Mesendoderm (in vitro differentiated cells): ENCODE measurements at places on chromosomes 11 and 22.

GRCh38 chr11:64007629-64008282 is 21.5 kb downstream of the OTUB1 start:
- no peak overlapping the region for H3K27ac ChIP-seq
- H3K36me3 ChIP-seq = no peaks in the 10 kb centered on the region
- peaks cover 15% of the 10 kb centered on the region for H3K27me3 ChIP-seq
- no peak overlapping the region for H3K4me3 ChIP-seq

GRCh38 chr11:92580908-92581307 is 356.3 kb downstream of the FAT3 start:
- no peak overlapping the region for H3K27ac ChIP-seq
- no peak overlapping the region for H3K4me3 ChIP-seq
- H3K36me3 ChIP-seq = no peaks in the 10 kb centered on the region
- no peak for DNase-seq
- no peaks in the 10 kb centered on the region for H3K4me1 ChIP-seq
- H3K27me3 ChIP-seq = no peaks in the 10 kb centered on the region

- peak; percentile 41 for DNase-seq
- H3K36me3 ChIP-seq = no peaks in the 10 kb centered on the region
- peaks cover 14% of the 10 kb centered on the region for H3K4me1 ChIP-seq
- peak overlapping the region; percentile 70 for H3K27ac ChIP-seq
- H3K27me3 ChIP-seq = no peaks in the 10 kb centered on the region
Observed at GRCh38 chr22:35377735-35378134, 3.2 kb upstream of the HMOX1 start.

DNA sequence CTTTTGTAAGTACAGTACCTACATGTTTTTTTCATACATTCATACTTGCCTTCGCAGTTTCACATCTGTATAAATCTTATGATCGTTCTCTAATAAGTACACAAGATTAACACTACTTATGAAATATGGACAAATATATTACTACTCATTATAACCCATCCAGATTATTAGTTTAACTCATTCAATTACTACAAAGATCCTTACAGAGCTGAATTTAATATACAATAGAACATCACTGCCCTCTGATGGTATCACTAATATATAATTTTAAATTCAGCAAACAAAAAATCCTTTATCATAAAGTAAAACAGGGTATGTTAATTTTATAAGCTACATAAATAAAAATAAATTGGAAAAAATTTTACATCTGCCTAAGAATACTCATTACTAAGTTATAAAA is 7.4 kb downstream of the SVIP start:
- no peak for DNase-seq
- no peak overlapping the region for H3K27ac ChIP-seq
- H3K4me1 ChIP-seq = no peaks in the 10 kb centered on the region
- H3K27me3 ChIP-seq = no peaks in the 10 kb centered on the region

GRCh38 chr11:2747248-2748027 is 47.6 kb upstream of the KCNQ1OT1 start:
- no peaks in the 10 kb centered on the region for H3K4me1 ChIP-seq
- H3K27ac ChIP-seq = no peak overlapping the region
- H3K36me3 ChIP-seq = no peaks in the 10 kb centered on the region
- no peaks in the 10 kb centered on the region for H3K27me3 ChIP-seq
- DNase-seq = no peak

DNA sequence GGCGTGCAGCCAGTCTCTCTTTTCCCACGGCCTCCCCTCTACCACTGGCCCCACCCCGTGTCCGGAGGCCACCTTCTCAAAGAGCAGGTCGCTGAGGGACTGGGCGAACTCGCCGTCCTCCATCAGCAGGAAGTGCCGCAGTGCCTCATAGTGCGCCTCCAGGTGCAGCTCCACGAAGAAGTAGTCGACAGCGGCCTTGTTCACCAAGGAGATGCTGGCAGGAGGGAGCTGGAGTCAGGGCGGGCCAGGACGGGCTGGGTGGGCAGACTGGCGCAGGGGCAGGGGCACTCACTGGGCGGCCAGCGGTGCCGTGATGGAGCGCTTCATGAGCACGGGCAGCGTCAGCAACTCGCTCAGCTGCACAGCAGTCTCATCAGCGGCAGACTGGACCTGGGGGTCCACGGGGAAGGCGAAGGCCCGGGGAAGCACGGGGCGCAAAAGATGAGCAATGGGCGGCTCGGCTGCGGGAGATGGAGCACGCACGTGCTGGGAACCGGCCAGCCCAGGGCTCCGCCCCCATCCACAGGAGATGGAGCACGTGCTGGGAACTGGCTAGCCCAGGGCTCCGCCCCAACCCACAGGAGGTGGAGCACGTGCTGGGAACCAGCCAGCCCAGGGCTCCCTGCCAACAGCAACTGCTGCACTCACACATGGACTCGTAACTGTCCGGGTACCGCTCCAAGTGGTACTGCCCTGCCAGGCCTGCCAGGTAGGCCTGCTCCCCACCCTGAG is 18.4 kb downstream of the SELENOO start:
- H3K4me3 ChIP-seq = no peak overlapping the region
- no peaks in the 10 kb centered on the region for H3K27me3 ChIP-seq
- H3K36me3 ChIP-seq = peaks cover 3% of the 10 kb centered on the region
- H3K27ac ChIP-seq = no peak overlapping the region

DNA sequence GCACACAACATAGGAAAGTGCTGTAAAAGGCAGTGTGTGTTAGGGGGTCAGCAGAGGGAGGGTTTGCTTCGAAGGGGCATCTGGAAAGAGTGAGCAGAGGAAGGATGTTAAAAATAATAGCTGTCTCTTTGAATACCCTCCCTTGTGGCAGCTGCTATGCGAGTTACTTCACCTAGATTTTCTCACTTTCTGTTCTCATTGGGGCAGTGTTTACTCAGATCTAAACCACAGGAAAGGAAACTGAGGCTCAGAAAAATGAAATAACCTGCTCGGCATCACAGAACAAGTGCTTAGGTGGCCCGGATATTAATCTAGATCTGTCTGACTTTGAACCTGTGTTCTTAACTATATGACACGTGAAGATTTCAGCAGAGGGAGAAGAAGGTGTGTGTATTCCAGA is 125.3 kb downstream of the C11orf91 start:
- no peaks in the 10 kb centered on the region for H3K27me3 ChIP-seq
- no peak overlapping the region for H3K27ac ChIP-seq
- H3K36me3 ChIP-seq = no peaks in the 10 kb centered on the region
- DNase-seq = no peak
- H3K4me3 ChIP-seq = no peak overlapping the region

DNA sequence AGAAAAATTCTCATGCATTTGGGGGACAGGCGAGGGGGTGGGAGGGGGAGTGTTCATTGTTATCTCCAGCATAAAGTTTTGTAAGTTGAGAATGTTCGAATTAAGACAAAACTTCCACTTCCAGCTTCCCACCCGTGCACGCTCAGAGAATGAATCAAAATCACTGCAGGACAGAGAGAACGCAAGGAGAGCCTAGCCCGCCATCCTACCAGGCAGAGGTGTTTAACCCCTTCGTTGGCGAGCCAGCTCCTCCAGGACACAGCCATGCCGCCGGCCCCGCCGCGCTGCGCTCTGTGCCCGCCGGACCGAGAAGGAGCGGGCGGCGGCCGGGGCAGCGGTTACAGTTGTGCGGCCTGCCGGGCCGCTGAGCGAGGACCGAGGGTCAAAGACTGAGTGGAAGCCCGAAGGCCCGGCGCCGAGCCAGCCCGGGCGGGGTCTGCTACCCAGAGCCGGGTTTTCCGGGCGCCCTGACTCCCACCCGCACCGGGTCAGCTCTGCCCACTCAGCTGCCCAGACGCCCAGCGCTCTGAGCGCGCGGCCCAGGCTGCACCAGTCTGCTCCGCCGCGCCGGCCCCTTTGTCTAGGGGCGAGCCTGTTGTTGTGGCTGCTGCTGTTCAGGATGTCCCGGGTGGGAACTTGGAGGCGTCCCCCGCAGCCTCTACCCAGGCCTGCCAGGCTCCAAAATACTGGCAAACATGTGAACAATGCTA is at the start of gene NOX4:
Gene NOX4 (minus strand): TSS at position 395 of the 710 bp plus-strand sequence. CDS start 129 bp downstream, at position 266.
- H3K36me3 ChIP-seq = no peaks in the 10 kb centered on the region
- peaks cover 2% of the 10 kb centered on the region for H3K4me1 ChIP-seq
- peak within 1 kb of the TSS; percentile 55 for H3K27ac ChIP-seq
- H3K4me3 ChIP-seq = peak within 1 kb of the TSS; percentile 7

- H3K4me1 ChIP-seq = peaks cover 6% of the 10 kb centered on the region
- no peaks in the 10 kb centered on the region for H3K36me3 ChIP-seq
- H3K4me3 ChIP-seq = no peak overlapping the region
- no peak for DNase-seq
- no peak overlapping the region for H3K27ac ChIP-seq
Observed at GRCh38 chr11:34605481-34606325, 15.2 kb upstream of the EHF start.

- H3K4me1 ChIP-seq = peaks cover 3% of the 10 kb centered on the region
- peak overlapping the region; percentile 27 for H3K4me3 ChIP-seq
- peak; percentile 83 for DNase-seq
- no peaks in the 10 kb centered on the region for H3K36me3 ChIP-seq
- H3K27me3 ChIP-seq = peaks cover 4% of the 10 kb centered on the region
Observed at GRCh38 chr22:38214302-38215056, 12.7 kb downstream of the MAFF start.

- H3K36me3 ChIP-seq = no peaks in the 10 kb centered on the region
- H3K27me3 ChIP-seq = no peaks in the 10 kb centered on the region
- no peak overlapping the region for H3K4me3 ChIP-seq
- H3K27ac ChIP-seq = no peak overlapping the region
Observed at GRCh38 chr11:3338569-3339339, 40.2 kb downstream of the ZNF195 start.

- no peaks in the 10 kb centered on the region for H3K4me1 ChIP-seq
- DNase-seq = peak; percentile 42
- H3K27ac ChIP-seq = no peak overlapping the region
- H3K27me3 ChIP-seq = no peaks in the 10 kb centered on the region
Observed at GRCh38 chr11:105230586-105230985, 91.0 kb upstream of the CARD18 start.

DNA sequence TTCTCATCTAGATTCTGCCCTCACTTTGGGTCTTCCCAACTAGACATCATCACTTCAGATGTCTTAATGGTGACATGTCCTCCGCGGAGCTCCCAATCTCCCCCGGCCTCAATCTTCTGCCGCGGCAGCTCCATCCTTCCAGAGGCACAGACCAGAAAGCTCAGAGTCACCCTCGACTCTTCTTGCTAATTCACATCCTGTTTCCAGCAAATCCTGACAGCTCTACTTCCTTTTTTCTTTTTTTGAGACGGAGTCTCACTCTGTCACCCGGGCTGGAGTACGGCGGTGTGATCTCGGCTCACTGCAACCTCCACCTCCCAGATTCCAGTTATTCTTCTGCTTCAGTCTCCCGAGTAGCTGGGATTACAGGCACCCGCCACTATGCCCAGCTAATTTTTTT is 54.5 kb downstream of the CACNG2 start:
- no peaks in the 10 kb centered on the region for H3K27me3 ChIP-seq
- H3K4me1 ChIP-seq = no peaks in the 10 kb centered on the region
- H3K36me3 ChIP-seq = no peaks in the 10 kb centered on the region
- no peak overlapping the region for H3K27ac ChIP-seq
- H3K4me3 ChIP-seq = no peak overlapping the region

GRCh38 chr11:44467931-44468330 is 97.5 kb upstream of the CD82 start:
- H3K4me1 ChIP-seq = no peaks in the 10 kb centered on the region
- H3K36me3 ChIP-seq = no peaks in the 10 kb centered on the region
- H3K27me3 ChIP-seq = no peaks in the 10 kb centered on the region
- peak; percentile 45 for DNase-seq
- H3K27ac ChIP-seq = no peak overlapping the region

DNA sequence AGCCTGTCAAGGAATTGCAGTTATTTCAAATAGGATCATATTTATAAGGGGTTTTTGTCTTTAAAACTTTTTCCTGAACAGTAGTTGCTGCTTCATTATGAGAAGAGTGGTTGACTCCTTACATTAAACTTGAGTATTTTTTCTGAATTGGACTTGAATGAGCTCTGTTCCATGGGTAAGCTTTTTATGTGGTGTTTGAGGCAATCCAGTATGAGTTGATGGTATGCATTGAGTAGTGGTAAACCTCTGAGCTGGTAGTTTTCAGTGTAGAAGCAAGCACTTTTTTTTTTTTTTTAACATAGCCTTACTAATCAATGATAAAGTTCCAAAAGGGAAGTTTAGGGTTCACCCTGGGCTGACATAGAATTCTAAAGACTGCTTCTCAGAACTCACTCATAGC is 3.4 kb downstream of the KMT2A start:
- H3K4me1 ChIP-seq = peaks cover 6% of the 10 kb centered on the region
- H3K27me3 ChIP-seq = no peaks in the 10 kb centered on the region
- H3K27ac ChIP-seq = no peak overlapping the region

- H3K36me3 ChIP-seq = no peaks in the 10 kb centered on the region
- H3K4me1 ChIP-seq = no peaks in the 10 kb centered on the region
- H3K27ac ChIP-seq = no peak overlapping the region
Observed at GRCh38 chr11:121163658-121164308, 62.7 kb downstream of the TECTA start.

DNA sequence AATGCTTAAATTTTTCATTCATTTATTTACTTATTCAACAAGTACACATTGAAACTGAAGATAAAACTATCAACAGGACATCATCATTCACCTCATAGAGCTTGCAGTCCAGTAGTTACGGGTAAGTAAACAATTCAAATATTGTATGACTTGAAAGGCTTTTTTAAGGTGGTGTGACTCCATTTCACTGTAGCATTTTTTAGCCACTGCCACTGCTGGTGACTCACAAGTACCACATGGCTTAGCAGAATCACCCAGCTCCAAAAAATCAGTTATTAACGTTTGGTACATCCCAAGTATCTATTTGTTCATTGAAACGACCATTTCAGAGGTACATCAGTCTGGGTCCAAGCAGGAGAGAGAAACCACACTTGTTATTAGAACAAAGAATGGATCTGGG is 427.9 kb upstream of the DDI1 start:
- DNase-seq = no peak
- no peaks in the 10 kb centered on the region for H3K36me3 ChIP-seq
- no peaks in the 10 kb centered on the region for H3K27me3 ChIP-seq
- H3K27ac ChIP-seq = no peak overlapping the region

- no peak for DNase-seq
- H3K27ac ChIP-seq = no peak overlapping the region
- H3K36me3 ChIP-seq = no peaks in the 10 kb centered on the region
- H3K27me3 ChIP-seq = no peaks in the 10 kb centered on the region
- H3K4me3 ChIP-seq = no peak overlapping the region
- no peaks in the 10 kb centered on the region for H3K4me1 ChIP-seq
Observed at GRCh38 chr11:107791343-107792048, 67.1 kb downstream of the SLC35F2 start.

- peak; percentile 52 for DNase-seq
- H3K4me3 ChIP-seq = no peak overlapping the region
- H3K27ac ChIP-seq = no peak overlapping the region
- no peaks in the 10 kb centered on the region for H3K27me3 ChIP-seq
- peaks cover 2% of the 10 kb centered on the region for H3K4me1 ChIP-seq
Observed at GRCh38 chr11:59802639-59803176, 7.9 kb downstream of the MRPL16 start.

DNA sequence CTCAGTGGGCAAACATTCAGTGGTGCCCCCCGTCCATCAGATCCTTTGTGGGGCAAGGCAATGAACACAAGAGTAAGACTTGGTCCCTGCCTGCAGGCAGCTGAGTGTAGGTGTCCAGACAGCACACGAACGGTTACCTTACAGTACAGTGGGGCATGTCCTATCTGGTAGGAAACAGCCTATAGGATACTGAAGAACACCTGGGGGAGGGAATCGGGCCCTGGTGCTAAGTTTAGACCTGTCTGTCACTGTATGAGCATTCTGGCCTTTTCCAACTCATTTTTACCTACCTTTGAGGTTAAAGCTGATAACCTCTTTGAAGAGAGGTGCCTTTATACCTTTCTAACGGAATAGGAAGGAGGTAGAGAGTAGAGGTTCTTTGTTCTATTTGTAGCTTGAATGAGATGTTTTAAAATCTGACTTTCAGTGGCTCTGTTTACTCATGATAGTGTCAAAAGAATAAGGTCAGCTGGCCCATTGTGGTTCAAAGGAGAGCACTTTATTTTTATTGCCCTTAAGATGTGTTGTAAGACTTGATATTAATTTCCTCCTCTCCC is 8.9 kb downstream of the ZNRF3 start:
- no peaks in the 10 kb centered on the region for H3K27me3 ChIP-seq
- no peak for DNase-seq
- H3K4me3 ChIP-seq = no peak overlapping the region
- H3K36me3 ChIP-seq = no peaks in the 10 kb centered on the region
- no peak overlapping the region for H3K27ac ChIP-seq
